ENCODE measurements at places on chromosomes 5 and 9.

- DNase-seq = no peak
Observed at GRCh38 chr9:112890106-112891081, at the start of gene SLC46A2. TSS of gene SLC46A2 (minus strand) at chr9:112890876. CDS start at chr9:112890681, 195 bp downstream.

DNA sequence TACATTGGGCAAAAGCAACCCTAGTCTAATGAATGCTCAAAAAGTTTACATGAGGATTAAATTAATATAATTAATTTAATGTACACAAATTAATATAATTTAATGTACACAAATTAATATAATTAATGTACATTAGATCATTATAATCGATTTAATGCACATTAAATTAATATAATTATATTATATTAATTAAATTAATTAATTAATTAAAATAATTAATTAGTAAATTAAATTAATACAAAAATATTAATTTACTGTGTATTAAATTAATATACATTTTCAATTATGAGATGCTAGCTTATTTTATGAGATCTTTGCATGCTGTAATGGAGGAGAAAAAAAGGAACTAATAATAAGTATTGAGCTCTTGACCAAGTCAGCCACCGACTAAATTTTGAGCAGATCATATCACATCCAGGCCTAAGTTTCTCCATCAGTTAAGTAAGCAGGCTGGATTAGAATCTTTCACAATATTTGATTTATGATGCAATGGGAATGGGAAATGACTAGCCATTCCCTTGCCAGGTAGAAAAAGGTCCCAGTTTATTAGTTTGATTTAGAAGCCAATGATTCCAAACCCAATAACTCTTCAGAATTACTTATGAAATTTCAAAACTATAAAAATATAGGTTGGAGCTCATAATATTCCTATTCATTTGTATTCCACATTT is 533.4 kb upstream of the GRIA1 start:
- DNase-seq = no peak

DNA sequence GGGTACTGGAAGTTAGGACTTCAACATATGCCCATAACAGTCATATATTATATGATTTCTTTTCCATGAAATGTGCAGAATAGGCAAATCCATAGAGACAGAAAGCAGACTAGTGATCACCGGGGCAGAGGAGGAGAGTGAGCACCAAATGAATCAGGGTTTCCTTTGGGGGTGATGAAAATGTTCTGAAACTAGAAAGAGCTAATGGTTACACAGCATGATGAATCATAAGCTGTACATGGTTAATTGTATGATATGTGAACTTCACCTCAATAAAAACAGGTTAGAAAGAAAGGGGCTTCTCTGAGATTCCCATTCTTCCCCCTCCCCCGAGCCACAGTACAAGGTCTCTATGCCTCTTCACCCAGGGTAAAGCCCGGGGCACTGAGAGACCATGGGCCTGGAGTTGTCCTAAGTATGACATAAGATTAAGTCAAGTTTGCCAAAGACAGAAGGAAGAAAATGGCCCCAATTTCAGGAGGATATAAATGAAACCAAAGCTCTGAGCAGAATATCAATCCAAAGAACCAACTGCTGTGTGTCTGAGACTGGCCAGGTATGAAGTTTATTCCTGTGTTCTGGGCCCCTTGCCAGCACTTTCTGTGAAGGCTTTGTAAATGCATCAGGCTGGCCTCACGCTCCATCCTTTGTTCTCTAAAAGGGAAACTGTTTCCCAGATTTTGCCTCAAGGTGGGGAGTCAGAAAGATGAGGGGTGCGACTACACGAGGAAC is 243.8 kb downstream of the CDK5RAP2 start:
- DNase-seq = no peak

- no peak for DNase-seq
Observed at GRCh38 chr9:89808076-89808755, 203.4 kb downstream of the GADD45G start.

DNA sequence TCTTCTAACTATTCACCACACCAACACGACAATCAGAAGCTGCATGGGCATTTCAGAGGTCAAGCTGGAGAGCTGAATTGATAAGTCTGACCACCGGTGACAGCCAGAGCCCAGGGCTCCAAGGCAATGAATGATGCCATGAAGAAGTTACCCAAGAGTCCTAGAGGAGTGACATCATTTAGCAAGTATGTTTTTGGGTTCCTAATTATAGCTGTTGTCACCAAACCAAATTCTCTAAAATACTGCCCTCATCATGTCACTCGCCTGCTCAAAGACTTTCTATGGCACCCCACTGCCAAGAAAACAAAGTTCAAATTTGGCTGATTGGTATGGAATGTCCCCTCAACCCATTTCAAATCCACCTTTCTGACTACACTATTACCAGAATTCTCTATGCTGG is 235.1 kb downstream of the SPOCK1 start:
- DNase-seq = no peak

GRCh38 chr9:74122661-74123060 is 374.5 kb upstream of the RORB start:
- no peak for DNase-seq

DNA sequence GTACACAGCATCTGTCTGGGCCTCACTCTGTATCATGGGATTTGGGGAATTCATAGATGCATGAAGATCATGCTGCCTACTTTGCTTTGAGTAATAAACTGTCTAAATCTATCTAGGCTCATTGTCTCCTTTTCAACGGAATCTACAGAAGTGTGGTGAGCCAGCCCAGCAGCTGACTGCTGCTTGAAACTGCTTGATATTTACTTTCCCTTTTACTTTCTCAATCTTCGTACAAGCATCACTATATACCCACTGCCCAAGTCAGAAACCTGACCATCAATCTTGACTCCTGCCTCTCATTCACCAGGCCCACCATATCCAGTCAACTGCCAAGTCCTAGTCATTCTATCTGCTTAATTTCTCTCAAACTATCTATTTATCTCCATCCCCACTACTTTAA is 142.9 kb downstream of the NR2F1-AS1 start:
- no peak for DNase-seq

GRCh38 chr9:127034691-127035090 is 87.7 kb downstream of the ANGPTL2 start:
- no peak for DNase-seq

DNA sequence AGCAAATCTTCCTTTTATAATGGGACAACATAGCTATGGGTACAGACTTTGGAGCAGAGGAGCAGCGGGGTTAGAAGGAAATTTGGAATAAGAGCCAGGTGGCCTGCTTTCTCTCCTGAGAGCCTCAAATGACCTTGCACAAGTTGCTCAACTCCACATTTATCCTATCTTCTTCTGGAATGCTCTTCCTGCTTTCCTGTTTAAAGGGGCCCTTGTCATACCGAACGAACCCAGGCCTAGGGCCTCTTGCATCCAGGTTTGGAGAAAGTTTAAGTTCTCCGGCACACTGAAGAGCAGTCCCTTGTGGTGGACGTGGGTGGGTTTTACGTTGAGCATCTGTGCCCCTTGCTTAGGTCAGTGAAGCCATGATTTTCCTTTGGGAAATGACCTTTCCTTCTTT is 197.9 kb upstream of the NR3C1 start:
- DNase-seq = no peak

DNA sequence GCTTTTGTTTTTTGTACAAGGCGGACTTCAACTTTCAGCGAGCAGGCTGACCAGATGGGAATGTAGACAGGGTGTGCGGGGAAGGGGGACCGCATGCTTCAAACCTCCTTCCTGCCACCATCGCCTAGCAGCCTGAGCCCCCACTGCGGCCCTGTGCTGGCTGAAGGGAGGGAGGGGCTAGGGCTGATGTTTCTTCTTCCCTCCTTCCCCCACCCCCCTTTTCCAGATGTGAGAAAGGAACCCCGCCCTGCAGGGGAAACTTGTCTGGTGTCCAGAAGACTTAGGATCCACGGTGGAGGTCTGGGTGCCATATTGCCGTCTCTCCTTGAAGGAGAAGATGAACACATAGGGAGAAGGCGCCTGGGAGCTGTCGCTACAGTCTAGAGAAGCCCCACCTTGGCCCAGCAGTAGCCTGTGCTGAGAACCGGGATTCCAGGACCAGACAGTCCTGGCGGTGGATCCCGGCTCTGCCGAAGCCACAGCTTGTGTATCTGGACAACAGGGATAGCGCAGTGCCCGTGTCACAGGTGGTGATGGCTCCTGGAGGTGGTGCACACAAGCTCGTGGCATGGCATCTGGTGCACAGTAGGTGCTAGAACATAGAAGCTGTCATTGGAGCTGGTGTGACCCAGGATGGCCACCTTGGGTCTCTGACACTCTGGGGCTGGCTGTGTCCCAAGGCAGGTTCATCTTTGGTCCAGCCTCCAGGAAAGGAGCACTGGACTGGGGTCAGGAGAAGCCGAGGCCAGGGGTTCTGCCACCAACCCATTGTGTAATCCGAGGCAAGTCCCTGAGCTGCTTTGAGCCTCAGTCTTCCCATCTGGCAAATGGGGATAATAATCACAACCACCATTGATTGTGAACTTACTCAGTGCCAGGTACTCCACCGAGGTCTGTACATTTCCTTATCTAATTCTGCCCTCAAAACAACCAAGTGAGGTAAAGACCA is 205.6 kb downstream of the C9orf50 start:
- no peak for DNase-seq

GRCh38 chr5:118776755-118777154 is 211.6 kb downstream of the DTWD2 start:
- no peak for DNase-seq

- no peak for DNase-seq
Observed at GRCh38 chr5:158884827-158885518, 214.7 kb downstream of the EBF1 start.

GRCh38 chr9:26744191-26744965 is 148.2 kb downstream of the CAAP1 start:
- no peak for DNase-seq

- no peak for DNase-seq
Observed at GRCh38 chr5:177124486-177124991, 9.0 kb upstream of the NSD1 start.

DNA sequence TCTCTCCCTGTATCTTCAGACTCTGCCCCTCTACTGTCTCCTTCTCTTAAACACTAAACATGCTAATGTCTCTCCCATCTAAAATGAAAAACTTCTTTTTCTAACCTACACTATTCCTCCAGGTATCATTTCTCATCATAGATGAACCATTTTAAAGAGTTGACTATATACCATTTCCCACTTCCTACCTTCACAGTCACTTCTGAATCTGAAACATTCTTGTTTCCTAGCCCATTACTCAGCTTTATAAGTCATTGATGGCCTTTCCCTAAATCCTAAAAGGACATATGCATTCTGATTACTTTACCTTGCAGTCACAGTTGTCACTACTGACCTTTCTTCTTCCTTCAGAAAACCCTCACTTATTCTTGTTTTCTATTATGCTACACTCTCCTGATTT is 118.2 kb downstream of the SSBP2 start:
- DNase-seq = no peak

DNA sequence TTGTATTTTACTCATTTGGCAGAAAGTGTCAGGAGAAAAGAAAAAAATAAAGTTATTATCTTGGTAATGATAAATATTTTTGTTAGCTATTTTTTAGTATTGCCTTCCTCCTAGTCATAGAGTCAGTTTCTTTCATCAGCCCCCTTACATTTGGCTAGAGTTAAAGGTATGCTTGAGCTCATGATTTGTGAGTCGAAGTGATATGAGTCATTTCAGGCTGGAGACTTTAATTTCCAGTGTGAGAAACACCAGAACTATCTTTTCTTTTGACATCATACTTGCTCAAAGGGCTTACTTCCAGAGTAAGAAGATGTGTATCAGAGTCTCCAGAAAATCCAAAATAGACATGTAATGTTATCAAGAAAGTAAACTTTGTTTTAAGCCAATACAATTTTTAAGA is 746.7 kb upstream of the TYRP1 start:
- no peak for DNase-seq

Data from stimulated activated CD8-positive, alpha-beta memory T cell treated with anti-CD3 and anti-CD28 coated beads, Interleukin-7, amount 100 ng/mL, for 1 hour (primary cell).